ENCODE measurements at places on chromosomes 1 and 21.
A peak's percentile ranks its signal among the peaks of the same experiment; 100 is the strongest.

GRCh38 chr1:110174961-110175360, 24.7 kb downstream of the SLC6A17 start:
- no peak for DNase-seq

- no peak for DNase-seq
These were observed 3.2 kb downstream of the CFH start for GRCh38 chr1:196655071-196655470.

DNA sequence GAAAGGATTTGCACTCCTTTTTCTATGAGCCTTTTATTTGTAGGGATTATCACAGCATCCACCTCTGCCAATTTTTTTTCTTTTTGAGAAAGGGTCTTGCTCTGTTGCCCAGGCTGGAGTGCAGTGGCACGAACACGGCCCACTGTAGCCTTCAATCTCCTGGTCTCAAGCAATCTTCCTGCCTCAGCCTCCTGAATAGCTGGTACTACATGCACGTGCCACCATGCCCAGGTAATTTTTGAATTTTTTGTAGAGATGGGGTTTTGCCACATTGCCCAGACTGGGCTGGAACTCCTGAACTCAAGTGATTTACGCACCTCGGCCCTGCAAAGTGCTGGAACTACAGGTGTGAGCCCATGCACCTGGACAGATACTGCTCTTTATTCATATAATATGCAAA, 2.1 kb downstream of the SAMSN1 start:
- no peak for DNase-seq

DNA sequence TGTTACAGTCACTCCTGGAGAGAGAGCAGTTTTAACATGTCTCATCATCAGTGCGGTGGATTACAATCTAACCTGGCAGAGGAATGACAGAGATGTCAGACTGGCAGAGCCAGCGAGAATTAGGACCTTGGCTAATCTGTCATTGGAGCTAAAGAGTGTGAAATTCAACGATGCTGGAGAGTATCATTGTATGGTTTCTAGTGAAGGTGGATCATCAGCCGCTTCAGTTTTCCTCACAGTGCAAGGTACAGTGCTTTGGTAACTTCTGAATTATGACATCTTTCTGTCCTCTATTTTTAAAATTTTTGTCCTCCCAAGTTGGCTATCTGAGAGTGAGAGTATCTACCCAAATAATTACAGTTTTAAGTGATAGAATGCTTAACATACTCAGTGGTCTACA, 199.4 kb downstream of the HMCN1 start:
- DNase-seq = no peak

DNA sequence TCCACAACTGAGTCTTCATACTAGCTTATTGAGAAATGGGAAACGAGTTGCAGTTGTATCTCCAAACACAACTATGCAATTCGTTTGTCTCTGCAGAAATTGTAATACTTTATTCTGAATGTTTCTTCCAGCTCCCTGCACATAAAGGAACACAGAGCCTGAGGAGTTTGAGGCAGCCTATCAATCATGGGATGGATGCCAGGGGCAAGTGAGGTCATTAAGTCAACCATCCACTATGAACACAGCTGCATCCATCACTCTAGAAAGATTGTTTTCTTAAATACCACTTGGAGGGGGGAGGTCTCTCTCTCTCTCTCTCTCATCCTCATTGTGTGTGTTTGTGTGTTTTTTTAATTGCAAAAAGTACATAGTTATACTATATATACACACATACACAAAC, 2.9 kb upstream of the PSMB2 start:
- no peak for DNase-seq

DNA sequence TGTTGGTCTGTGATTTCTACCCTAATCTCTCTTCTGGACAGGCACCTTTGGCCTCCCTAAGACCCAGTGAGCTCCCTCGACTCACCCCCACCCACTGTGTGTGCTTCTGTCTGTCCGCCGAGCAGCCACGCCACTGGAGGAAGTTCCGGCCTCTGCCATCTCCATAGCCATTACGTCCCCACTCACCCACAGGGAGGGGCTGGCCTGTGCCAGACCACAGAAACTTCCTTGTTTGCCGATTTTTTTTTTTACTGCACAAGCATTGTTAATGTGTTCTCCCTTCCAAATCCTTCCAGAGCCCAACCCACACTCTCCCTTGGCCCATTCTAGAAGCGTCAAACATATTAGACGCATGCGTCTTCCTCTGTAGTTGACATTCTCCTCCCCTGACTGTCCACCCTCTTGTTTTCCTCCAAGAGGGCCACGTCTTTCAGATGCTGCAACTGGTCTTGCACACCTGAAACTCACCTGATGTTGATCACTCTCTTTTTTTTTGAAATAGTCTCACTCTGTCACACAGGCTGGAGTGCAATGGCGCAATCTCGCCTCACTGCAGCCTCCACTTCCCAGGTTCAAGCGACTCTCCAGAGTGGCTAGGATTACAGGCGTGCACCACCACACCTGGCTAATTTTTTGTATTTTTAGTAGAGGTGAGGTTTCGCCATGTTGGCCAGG, 72.3 kb downstream of the EVA1C start:
- no peak for DNase-seq

GRCh38 chr1:150006881-150007421, 3.6 kb downstream of the OTUD7B start:
- DNase-seq = no peak

- DNase-seq = peak; percentile 69
These were observed 60.1 kb downstream of the EPB41 start for GRCh38 chr1:28974432-28974831.

GRCh38 chr1:232886271-232886670, 64.1 kb upstream of the NTPCR start:
- no peak for DNase-seq

GRCh38 chr1:23178414-23178813, 9.8 kb upstream of the LUZP1 start:
- DNase-seq = no peak

DNA sequence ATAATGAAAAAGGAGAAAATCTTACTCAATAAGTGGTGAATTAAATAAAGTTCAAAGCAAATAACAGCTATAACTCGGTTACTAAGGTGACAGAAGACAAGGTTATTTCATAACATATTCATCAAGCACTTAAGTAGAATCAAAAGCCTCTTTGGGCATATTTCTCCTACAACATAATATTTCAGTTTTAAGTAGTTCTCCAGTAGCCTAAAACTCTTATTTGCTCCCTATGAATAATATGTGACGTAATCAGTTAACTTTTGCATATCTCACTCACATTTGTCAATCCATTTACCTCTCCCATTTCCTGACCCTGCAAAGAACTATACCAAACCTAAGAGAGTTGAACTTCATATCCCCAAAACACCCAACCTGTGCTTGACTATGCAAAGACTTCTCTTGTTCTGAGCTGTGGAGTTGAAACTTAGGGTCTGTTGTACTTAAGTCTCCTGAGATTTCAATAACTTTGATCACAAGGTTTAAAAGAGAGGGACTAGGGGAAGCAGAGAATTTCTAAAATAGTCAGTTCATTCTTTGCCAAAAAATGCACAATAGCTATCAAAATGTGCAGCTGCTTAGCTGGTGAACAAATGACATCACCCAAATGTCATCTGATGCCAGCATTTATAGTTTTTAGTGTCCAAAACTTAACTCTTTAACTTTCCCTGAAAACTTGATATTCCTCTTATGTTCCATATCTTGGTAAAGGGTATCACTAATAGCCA, 37.2 kb downstream of the TTLL7 start:
- DNase-seq = no peak

DNA sequence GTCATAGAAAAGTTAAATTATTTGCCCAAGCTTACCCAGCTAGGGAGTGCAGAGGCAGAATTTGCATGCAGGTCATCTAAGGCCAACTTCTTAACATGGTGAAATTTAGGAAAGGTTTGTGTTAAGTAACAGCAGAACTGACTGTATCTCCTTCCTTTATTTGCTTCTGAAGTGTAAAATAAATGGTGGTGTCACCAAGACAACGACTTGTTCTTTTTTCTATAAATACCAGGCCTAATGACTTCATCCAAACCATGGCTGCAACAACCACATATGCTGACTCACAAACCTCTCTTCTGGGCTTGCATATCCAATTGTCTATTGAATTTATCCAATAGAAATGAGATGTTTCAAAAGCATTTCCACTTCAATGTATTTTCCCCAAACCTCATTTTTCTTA, 19.1 kb downstream of the COL24A1 start:
- DNase-seq = no peak

GRCh38 chr1:192550922-192551534, 24.5 kb upstream of the RGS1 start:
- no peak for DNase-seq

DNA sequence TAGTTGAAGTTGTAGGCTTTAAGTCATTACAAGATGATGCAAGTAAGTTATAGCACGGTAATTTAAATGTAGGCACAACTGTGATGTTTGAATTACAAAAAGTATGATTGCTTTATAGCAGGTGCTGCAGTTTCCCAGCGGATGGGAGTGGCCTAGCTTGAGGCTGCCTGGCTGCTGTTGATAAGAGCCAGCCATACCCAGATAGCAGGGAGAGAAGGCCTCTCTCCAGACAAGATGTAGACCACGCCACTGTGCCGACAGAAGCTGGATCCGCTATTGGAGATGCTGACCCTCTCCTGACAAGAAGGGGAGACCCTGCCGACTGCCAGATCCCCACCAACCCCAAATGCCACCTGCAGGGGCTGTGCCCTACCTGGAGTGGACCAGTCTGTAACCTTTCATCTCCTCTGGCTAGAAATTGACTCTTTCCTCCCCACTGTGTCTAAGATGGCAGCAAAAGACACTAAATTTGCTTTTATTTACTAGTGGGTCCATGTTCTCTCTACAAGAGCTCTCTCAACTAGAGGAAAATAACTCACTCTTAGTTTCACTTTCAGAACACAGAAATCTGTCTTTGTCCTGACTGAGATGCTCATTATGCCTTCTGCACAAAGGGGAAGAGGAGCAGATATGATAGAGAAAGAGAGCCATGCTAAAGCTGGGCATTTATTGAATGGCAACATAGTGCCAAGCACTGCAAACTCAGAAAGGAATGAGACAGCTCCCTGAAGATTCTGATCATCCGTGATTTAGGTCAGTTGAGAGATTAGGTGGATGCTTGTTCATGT, 127.9 kb downstream of the URB2 start:
- DNase-seq = no peak

- DNase-seq = no peak
These were observed 118.9 kb upstream of the SYT6 start for GRCh38 chr1:114272593-114272992.

- peak; percentile 25 for DNase-seq
These were observed 800 bp upstream of the MMP23B start for GRCh38 chr1:1630965-1631781.

GRCh38 chr1:39398278-39399021, 93.0 kb upstream of the BMP8A start:
- peak; percentile 15 for DNase-seq

- DNase-seq = peak; percentile 56
These were observed 25.1 kb downstream of the PRDM16 start for GRCh38 chr1:3093898-3094626.

DNA sequence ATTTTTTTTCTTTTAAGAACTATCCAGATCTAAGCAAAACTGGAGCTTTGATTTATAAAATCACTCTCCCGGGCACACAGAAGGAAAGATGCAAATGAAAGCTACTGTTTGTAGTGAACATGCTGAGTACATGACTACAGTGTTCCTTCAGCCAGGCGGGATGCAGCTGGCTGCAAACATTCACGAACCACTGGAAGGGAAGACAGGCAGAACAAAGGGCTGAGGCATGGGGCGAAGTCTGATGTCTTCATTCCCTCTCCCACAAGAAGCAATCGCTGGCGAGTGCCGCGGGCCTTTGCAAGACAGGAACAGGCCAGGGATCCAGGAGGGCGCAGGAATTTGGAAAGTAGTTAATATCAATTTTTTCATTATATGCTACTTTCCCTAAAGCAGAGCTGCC, 257.9 kb upstream of the AJAP1 start:
- DNase-seq = no peak

DNA sequence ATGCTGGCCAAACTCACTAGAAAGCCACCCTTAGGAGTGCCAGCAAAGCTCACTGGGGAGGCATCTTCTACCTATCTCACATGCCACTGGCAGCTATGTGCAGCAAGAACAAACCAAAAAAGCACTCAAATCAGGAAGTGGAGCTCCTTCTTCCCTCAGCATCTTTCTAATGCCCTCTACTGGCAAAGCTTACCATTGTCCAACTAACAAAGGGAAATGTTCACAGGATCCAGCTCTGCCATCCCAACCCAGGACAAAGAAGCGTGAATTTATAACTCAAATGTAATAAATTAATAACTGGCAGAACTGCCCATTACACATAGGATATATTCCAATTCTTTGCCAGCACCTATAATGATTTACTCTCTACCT, 38.9 kb downstream of the LEPR start:
- peak; percentile 36 for DNase-seq

GRCh38 chr1:18959591-18959990, 3.1 kb upstream of the IFFO2 start:
- no peak for DNase-seq

DNA sequence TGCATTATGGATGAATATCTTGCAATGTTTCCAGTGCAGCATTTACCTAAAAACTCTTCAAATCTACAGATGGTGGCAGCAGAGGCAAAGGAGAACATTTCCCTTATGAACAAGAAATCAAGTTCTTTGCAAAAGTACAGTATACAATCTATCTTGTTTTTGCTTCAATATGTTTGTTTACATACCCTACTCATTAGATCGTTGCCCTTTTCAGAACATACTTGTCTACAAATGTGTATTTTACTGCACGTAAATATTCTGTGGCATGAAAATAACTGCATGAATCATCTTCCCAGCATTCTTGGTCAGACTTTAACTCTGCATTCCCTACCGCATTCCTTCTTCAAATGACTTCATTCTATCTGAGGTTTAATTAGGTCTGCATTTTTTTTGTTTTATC, 212.7 kb downstream of the ZP4 start:
- no peak for DNase-seq

GRCh38 chr1:246146804-246147523, 360.1 kb downstream of the SMYD3 start:
- DNase-seq = peak; percentile 75

- no peak for DNase-seq
These were observed 21.1 kb downstream of the KPNA6 start for GRCh38 chr1:32128964-32129363.

DNA sequence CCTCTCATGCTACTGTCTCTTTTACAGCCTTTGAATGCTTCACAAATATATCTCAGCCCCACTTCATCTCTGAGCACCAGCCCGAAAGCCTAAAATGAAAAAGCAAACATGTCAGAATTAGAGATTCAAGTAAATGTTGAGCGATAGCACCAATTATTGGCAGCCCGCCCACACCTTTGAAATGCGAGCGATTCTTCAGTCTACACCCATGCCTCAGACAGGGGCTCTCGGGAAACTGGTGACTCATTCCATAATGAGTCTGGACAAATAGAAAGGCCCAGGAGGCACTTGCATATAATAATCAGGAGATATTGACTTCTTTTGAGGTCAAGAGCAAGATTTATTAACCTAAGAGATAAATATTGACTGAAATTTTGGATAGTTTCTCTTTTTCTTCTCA, 487.3 kb upstream of the PTBP2 start:
- DNase-seq = peak; percentile 16
